Activated T-cell treated with anti-CD3 and anti-CD28 coated beads for 4 hours (primary cell): ENCODE measurements at places on chromosomes 1 and 21.
A peak's percentile ranks its signal among the peaks of the same experiment; 100 is the strongest.

DNA sequence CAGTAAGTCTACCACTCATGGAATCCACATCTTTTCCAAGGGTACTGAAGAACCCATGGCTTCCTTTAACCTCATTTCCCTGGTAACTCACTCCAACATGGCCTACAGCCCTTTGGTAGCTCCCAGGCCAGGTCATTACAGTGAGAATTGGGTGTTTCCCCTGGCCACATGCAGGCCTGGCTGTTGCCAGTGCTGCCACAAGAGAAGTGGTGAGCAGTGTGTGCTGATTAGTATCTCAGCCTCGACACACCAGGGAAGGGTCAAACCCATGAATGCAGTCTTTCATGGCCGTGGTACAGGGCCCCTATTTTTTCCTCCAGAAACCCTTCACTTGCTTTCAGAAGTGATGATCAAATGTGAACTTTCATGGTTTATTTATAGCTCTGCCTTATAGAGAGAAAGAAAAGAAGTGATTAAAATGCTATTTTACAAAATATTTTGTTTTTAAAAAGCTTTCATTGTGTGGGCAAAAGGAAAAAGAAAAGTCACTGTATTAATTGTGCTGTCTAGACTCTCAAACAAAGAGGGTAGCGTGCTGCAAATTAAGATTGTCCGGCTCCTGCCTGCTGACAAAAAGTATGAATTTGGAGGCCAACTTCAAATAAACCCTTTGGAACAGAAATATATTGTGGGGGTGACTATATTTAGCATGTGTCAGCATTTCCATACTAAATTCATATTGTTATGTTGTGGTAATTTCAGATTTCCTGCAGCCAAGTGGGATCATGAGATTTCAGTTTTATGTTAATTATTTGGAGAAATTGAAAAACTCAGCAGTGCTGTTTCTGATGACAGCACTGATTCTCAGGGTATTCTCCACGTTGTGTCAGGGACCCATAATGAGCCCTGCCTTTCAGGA is 62.0 kb upstream of the HOOK1 start:
- no peak for DNase-seq

GRCh38 chr1:21383785-21384401 is 56.0 kb upstream of the NBPF3 start:
- no peak for DNase-seq

- no peak for DNase-seq
Measured at GRCh38 chr1:185152187-185152767, 4.5 kb downstream of the TRMT1L start.

- DNase-seq: no peak
Measured at GRCh38 chr1:223718850-223719249, 6.5 kb downstream of the CAPN2 start.

- no peak for DNase-seq
Measured at GRCh38 chr1:43547538-43548072, 16.9 kb downstream of the PTPRF start.

DNA sequence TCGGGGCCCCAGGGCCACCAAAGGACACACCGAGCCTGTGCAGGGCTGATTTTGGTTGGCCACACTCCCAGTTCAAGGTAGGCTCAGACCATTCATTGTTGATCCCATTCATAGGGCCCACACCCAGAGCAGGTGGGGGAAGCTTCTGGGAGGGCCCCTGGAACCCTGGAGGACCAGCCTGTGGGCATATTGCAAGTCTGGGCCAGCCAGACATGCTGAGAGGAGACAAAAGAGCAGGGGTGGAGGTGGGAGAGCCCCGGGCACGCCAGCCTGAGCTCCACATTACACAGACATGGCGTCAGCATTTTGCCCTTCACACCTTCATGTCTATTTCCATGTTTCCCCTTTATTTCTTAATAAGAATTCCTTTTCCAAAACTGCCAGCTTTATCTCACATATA is 25.7 kb downstream of the PMVK start:
- no peak for DNase-seq

GRCh38 chr1:1292442-1292779 is 12.2 kb downstream of the SCNN1D start:
- no peak for DNase-seq

DNA sequence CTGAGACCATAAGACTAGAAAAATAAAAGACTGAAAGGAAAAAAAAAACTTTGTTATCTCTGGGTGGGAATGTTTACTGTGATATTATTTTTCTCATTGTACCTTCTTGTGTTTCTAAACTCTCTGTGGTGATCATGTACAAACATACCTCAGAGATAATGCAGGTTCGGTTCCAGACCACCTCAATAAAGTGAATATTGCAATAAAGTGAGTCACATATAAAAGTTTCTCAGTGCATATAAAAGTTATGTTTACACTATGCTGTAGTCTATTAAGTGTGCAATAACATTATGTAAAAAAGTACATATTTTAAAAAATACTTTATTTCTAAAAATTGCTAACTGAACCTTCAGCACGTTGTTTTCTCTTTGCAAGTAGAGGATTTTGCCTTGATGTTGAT is 137.5 kb downstream of the CENPF start:
- DNase-seq: no peak

DNA sequence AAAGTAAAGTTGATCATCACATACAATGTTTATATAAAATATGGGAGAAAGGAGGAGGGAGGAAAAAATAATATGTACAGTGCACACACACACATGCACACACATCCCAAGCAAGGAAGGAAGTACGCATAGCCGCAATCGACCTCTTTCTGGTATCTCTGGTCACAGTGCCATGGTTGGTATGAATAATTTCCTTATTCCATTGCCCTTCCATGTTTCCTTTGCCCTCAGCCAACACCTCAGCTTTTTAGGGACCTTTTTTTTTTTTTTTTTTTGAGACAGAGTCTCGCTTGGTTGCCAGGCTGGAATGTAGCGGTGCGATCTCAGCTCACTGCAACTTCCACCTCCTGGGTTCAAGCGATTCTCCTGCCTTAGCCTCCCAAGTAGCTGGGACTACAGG is 20.6 kb downstream of the CITED4 start:
- DNase-seq: no peak

DNA sequence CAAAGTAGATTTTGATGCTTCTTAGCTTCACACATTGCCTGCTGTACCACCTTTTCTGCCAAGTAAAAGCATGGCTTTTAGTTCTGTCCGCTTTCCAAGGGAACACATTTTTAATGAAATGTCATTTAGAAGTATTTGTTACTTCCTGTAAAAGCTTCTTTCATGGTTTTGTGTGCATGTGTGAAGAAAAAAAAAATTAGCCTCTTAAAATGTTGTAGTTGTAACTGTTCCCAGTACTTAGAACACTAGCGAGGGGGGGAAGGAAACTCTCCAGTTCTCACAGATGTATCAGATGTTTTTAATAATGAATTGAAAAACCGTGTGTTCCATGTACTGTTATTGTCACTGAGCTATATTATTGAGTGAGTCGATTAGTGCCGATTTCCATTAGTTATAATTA is 568.3 kb upstream of the ADGRL2 start:
- DNase-seq: no peak

- no peak for DNase-seq
Measured at GRCh38 chr1:221983444-221983843, 241.6 kb upstream of the DUSP10 start.

- DNase-seq: no peak
Measured at GRCh38 chr1:167301355-167301754, 80.7 kb downstream of the POU2F1 start.

- DNase-seq: peak; percentile 21
Measured at GRCh38 chr1:6785728-6786505, 663 bp downstream of the CAMTA1 start.

- no peak for DNase-seq
Measured at GRCh38 chr1:1144843-1145546, 28.7 kb upstream of the TTLL10 start.

DNA sequence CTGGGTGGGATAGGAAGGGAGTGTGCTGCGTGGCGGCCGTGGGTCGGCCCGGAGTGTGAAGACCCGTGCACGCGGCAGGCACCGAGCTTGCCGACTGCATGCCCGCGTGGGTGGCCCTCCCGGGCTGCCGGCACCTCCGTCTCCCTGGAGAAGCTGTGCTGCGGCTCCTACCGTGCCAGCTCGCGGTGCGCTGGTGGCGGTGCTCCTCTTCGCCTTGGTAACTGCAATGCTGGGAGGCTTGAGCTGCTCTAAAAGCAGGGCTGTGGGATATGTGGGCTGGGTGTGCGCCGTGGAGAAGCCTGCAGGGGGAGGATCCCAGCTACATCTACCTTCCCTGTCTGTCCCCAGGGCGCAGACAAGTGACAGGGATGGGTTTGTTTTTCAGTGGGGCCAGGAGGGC is 2.4 kb downstream of the GABRD start:
- DNase-seq: no peak

GRCh38 chr1:245420926-245421325 is 266.1 kb downstream of the KIF26B start:
- no peak for DNase-seq

DNA sequence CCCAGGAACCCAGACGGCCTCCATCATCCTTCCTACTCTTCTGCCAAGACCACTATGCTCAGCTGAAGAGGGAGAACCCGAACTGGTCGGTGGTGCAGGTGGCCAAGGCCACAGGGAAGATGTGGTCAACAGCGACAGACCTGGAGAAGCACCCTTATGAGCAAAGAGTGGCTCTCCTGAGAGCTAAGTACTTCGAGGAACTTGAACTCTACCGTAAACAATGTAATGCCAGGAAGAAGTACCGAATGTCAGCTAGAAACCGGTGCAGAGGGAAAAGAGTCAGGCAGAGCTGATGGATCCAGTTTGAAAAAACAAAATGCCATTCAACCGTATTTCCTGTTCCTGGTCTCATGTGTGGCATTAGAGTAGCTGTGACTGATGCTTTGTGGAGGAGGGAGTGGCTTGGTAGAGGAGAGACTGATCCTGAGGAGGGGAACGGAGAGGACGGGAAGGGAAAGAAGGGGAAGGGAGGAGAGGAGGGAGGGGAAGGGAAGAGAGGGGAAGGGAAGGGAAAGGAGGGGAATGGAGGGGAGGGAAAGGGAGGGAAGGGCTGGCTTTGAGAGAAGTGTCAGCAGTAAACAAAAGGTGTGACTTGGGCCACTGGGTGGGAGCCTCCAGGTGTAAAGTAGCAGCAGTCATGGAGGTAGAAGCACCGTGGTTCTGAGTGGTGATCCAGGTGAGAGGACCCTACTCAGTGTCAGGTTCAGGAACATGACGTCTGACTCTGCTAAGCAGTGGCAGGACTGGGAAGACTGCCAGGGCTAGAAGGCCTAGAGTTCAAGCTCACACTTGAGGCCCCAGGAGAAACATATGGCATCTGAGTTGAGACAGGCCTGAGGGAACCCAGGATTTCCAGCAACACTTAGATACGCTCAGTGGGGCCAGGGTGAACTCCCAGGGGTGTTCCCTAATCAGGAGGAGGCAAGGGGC is 846 bp downstream of the HMGB4 start:
- no peak for DNase-seq

DNA sequence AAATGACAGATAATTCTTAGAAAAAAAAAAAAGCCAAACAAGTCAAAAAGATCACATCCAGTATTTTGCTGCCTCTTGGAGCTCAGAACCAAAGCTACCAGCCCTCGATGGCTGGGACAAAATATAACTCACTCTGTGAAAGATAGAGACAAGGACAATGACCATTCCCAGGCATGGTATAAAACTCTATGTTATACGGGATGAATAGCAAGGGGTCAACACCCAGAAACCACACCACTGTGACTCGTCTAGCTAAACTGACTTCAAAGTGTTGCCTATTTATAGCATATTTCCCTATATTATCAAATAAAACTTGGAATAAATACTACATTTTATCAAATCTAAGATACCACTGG is 10.1 kb downstream of the TMEM63A start:
- DNase-seq: no peak

- no peak for DNase-seq
Measured at GRCh38 chr1:168734946-168735345, 5.9 kb upstream of the DPT start.

DNA sequence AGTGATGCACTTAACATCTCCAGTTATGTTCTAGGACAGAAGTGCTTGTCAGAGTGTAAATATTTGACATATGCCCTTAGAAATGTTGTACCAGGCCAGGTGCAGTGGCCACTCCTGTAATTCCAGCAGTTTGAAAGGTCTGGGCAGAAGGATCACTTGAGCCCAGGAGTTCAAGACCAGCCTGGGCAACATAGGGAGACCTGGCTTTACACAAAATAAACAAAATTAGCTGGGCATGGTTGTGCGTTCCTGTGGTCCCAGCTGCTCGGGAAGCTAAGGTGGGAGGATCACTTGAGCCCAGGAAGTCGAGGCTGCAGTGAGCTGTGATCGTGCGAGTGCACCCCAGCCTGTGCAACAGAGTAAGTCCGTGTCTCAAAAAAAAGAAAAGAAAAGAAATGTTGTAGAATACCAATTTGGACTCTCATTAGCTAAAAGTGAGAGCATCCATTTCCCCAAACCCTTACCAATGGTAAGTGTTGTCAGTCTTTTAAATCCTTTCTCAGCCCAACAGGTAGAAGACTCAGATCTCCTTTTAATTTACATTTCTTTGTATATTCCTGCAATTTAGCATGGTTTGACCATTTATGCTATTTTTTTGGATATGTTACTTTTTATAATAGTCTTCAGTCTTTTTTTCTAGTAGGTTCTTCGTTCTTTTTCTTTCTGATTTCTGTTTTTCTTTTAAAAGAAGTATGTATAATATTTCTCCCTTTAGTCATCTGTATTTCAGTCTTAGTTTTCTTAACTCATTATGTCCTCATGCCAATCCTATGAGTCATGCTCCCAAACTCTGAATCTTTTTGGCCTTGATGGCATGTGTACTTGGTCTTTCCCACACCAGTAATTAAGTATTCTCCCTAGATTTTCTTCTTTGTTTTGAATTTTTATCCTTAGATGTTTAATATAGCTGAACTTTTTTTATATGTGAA is 74.4 kb downstream of the CAMTA1 start:
- DNase-seq: no peak

GRCh38 chr1:84731519-84731918 is 41.3 kb upstream of the SSX2IP start:
- no peak for DNase-seq

DNA sequence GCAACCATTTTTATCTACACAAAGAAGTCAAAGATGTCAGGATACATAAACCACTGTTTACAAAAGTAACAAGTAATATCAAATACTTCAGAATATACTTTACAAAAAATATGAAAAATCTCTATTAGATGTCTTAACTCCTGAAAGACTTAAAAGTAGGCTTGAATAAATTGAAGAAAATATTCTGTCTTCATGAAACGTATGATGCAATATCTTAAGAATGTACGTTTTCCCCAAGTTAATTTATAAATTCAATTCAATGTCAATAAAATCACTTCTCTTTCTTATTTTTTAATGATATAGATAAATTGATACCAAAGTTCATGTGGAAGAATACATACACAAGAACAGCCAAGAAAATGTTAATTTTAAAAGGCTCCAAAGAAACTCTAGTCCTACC is 6.0 kb downstream of the KRTAP19-7 start:
- DNase-seq: no peak
